Astrocyte (in vitro differentiated cells and primary cell): ENCODE measurements at places on chromosomes 12 and 14. TPM values are rescaled to one million over a fixed set of nuclear protein-coding genes. Genes with fewer than 3 reads are reported as not detected.

The NDRG2 gene
- 11.8 and 12.6 TPM in 2 replicates for total RNA-seq

DNA sequence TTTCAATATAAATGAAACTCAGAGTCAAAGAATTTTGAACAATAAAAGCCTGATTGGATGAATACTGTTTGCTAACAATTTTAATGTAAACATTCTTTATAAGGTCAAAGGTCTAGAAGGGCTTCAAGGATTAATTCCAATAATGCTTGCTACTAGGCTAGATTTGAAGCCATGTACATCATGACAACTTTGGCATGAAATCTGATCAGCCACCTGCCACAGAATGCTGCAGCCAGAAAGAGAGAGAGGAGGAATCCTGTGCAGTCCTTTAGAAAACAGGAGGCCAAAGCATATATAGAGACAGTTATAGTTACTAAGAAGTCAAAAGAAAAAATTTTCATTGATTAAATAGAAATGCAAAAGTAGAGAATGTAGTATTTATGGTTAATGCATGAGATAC, 47.1 kb downstream of the ABCD2 start:
- H3K4me3 ChIP-seq: no peak overlapping the region
- no peak overlapping the region for H3K27ac ChIP-seq
- no peak for DNase-seq
- H3K36me3 ChIP-seq: no peaks in the 10 kb centered on the region

DNA sequence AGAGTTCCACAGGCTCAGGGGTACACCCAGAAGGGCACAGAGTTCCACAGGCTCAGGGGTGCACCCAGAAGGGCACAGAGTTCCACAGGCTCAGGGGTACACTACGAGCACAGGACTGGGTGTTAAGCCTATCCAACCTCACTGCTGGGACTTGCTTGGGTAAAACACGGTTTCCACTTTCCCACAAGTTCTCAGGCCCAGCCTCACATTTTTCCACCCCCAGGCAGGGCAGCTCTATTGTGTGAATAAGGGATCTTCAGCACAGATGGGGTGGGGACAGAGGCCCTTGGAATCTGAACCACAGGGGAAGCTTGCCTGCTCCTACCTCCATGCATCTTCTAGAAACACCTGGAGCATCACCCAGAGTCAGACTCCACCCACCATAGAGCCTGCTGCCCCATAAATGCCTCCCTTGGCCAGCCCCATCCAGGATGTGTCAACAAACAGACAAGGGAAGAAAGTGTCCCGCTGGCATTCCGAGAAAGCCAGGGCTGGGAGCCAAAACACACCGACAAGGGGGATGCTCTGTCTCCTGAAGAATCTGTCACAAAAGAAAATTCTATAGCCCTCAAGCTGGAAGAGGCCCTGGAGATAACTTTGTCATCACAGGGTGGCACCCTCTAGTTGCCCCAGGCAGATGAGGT, 4.8 kb downstream of the CRACR2A start:
- no peaks in the 10 kb centered on the region for H3K36me3 ChIP-seq
- no peak overlapping the region for H3K27ac ChIP-seq
- H3K4me3 ChIP-seq: no peak overlapping the region
- no peaks in the 10 kb centered on the region for H3K27me3 ChIP-seq
- peaks cover under 1% of the 10 kb centered on the region for H3K4me1 ChIP-seq
- no peak for DNase-seq

GRCh38 chr14:28783664-28784063, 17.1 kb downstream of the FOXG1 start:
- no peak overlapping the region for H3K27ac ChIP-seq
- H3K4me1 ChIP-seq: peaks cover 6% of the 10 kb centered on the region
- no peak for DNase-seq

GRCh38 chr14:89401241-89401640, 15.8 kb downstream of the FOXN3 start:
- no peaks in the 10 kb centered on the region for H3K27me3 ChIP-seq
- DNase-seq: no peak
- H3K27ac ChIP-seq: no peak overlapping the region
- no peak overlapping the region for H3K4me3 ChIP-seq

DNA sequence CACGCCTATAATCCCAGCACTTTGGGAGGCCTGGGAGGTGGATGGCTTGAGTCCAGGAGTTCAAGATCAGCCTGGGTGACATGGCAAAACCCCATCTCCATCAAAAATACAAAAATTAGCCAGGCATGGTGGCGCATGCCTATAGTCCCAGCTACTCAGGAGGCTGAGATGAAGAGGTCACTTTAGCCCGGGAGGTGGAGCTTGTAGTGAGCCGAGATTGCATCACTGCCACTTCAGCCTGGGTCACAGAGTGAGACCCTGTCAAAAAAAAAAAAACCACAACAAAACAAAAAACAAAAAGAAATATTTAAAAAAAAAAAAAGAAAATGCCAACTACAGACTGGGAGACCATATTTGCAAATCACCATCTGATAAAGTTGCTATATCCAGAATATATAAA, 17.5 kb downstream of the WDR89 start:
- no peak overlapping the region for H3K27ac ChIP-seq
- H3K4me3 ChIP-seq: no peak overlapping the region
- no peaks in the 10 kb centered on the region for H3K27me3 ChIP-seq
- H3K36me3 ChIP-seq: no peaks in the 10 kb centered on the region
- H3K4me1 ChIP-seq: no peaks in the 10 kb centered on the region

DNA sequence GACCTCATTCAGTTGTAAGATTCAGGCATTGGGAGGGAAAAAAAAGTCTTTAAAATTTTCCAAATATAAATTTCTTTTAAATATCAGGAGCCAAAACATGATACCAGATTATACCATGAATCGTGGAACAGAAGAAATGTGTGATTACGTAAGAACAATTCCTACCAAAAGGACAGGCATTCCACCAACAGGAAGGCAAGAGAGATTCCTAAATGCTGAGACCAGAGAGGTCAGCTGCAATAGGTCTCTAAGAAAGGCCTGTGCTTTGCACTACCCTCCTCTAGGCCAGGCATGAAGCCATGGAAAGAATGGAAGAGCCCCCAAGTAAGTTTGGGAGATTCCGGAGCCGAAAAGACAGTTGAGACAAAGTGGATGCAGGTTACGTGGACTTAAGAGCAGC, 83.7 kb downstream of the PTGER2 start:
- H3K4me3 ChIP-seq: no peak overlapping the region
- DNase-seq: no peak
- H3K36me3 ChIP-seq: no peaks in the 10 kb centered on the region
- H3K27me3 ChIP-seq: no peaks in the 10 kb centered on the region

- no peak overlapping the region for H3K27ac ChIP-seq
- H3K36me3 ChIP-seq: no peaks in the 10 kb centered on the region
- no peak overlapping the region for H3K4me3 ChIP-seq
- no peak for DNase-seq
- H3K4me1 ChIP-seq: no peaks in the 10 kb centered on the region
Observed at GRCh38 chr14:91138511-91139359, 24.9 kb downstream of the DGLUCY start.

The DHH gene
- total RNA-seq: 0.05 and 0.16 TPM in 2 replicates
